ENCODE measurements at places on chromosomes 13 and 19. TPM values are rescaled to one million over a fixed set of nuclear protein-coding genes. Genes with fewer than 3 reads are reported as not detected.

DNA sequence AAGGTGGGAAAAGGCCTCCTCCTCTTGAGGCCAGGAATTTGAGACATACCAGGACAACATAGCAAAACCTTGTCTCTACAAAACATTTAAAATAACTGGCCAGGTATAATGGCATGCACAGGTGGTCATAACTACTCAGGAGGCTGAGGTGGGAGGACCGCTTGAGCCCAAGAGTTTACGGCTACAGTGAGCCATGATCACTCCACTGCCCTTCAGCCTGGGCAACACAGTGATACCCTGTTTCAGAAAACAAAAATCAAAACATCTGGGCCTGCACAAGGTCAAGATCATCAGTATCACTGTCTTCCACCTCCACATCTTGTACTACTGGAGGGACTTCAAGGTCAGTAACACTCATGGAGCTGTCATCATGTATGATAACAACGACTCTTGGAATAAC, 742.7 kb upstream of the GPC6 start:
- no peak overlapping the region for H3K4me3 ChIP-seq
- no peaks in the 10 kb centered on the region for H3K36me3 ChIP-seq
- H3K27ac ChIP-seq: no peak overlapping the region
- no peak for DNase-seq

- H3K27ac ChIP-seq: no peak overlapping the region
- DNase-seq: no peak
- H3K27me3 ChIP-seq: peaks cover 23% of the 10 kb centered on the region
Observed at GRCh38 chr19:30416375-30416774, 44.2 kb downstream of the ZNF536 start.

DNA sequence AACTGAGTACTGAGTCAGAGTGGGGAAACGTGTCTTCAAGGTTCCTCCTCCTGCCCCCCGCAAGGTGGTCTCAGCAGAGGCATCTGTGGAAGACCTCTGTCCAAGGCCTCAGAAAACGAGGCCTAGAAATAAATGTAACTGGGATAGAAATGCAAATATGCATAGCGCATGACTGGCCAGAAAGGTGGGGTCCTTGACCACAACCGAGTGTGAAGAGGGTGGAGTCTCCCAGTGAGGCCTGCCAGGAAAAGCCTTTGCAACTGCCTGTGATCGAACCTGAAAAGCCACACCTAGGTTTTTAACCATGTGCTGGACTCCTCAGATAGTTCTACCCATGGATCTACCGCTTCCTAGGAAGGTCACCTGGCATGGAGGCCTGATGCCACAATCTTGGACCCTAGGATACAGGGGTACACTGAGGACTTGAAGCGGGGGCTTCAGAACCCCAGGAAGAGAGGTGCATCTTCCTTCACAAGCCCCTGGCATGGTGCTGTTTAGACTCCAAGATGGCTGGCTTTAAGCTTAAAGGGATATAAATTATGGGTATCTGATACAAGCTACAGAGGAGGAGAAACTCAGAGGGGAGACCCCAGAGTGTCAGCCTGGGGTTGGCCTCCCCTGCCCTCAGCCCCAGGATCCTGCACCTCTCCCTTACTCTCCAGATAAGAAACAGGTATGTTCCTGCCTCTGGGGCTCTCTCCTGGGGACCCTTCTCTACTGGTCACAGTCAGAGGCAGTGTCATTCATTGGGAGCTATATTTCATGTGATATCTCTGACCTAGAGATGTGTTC, 18.3 kb upstream of the SIGLEC6 start:
- no peak overlapping the region for H3K27ac ChIP-seq
- no peaks in the 10 kb centered on the region for H3K4me1 ChIP-seq
- H3K4me3 ChIP-seq: no peak overlapping the region
- no peaks in the 10 kb centered on the region for H3K36me3 ChIP-seq

GRCh38 chr19:19209372-19209771, 2.4 kb upstream of the NCAN start:
- no peak overlapping the region for H3K4me3 ChIP-seq
- DNase-seq: no peak
- H3K27me3 ChIP-seq: no peaks in the 10 kb centered on the region
- peaks cover 10% of the 10 kb centered on the region for H3K4me1 ChIP-seq

The ICAM4 gene
- not detected for total RNA-seq

The SLC8A2 gene
- total RNA-seq: 0.98 TPM

DNA sequence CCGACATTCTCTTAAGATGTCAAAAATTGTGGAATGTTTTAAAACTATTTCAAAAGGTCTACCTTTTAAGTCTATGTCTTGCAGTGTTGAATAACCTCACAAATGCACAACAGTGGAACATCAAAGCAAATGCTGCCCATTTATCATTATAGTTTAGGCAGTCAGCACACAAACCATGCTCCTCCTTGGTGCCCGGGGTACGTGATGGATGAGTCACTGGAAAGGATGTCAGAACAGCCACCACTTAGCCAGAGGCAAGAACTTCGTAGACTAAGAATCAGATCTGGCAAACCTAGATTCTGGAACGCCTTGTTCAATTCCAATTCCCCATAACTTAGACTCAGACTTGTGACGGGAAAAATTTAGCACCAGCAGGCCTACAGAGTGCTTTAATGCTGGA, 343.6 kb downstream of the FGF9 start:
- H3K4me3 ChIP-seq: no peak overlapping the region
- no peaks in the 10 kb centered on the region for H3K27me3 ChIP-seq
- H3K36me3 ChIP-seq: no peaks in the 10 kb centered on the region
- no peak for DNase-seq
- H3K27ac ChIP-seq: no peak overlapping the region

DNA sequence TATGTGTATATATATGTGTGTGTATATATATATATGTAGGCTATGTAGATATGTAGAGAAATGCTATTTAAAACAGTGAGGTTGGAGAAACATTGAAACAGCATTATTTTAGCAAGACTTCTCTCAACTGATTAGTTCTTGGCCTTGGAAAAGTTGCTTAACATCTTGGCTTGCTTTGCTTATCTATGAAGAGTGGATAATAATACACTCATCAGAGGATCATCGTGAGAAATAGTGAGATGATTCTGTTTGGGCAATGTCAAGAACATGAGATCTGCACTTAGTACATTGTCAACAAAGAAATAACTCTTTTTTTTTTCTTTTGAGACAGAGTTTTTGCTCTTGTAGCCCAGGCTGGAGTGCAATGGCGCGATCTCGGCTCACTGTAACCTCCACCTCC, 128.3 kb downstream of the KLF5 start:
- H3K4me1 ChIP-seq: peaks cover 6% of the 10 kb centered on the region
- no peak overlapping the region for H3K27ac ChIP-seq
- no peak for DNase-seq
- H3K27me3 ChIP-seq: no peaks in the 10 kb centered on the region

GRCh38 chr13:67138970-67139369, 91.2 kb downstream of the PCDH9 start:
- DNase-seq: no peak
- no peak overlapping the region for H3K27ac ChIP-seq
- H3K4me1 ChIP-seq: no peaks in the 10 kb centered on the region
- no peak overlapping the region for H3K4me3 ChIP-seq
- H3K36me3 ChIP-seq: no peaks in the 10 kb centered on the region

GRCh38 chr19:41816761-41817160, 20.4 kb downstream of the CEACAM3 start:
- peaks cover 4% of the 10 kb centered on the region for H3K27me3 ChIP-seq
- no peak for DNase-seq
- H3K36me3 ChIP-seq: no peaks in the 10 kb centered on the region
- no peak overlapping the region for H3K27ac ChIP-seq

The ZNF805 gene
- total RNA-seq: 9.2 TPM

GRCh38 chr19:16609511-16610200, 18.3 kb downstream of the MED26 start:
- H3K4me1 ChIP-seq: peaks cover 20% of the 10 kb centered on the region
- no peak for DNase-seq
- no peak overlapping the region for H3K27ac ChIP-seq

- no peak for DNase-seq
- no peaks in the 10 kb centered on the region for H3K4me1 ChIP-seq
- no peak overlapping the region for H3K27ac ChIP-seq
Observed at GRCh38 chr13:20927596-20928257, 25.2 kb upstream of the XPO4 start.

DNA sequence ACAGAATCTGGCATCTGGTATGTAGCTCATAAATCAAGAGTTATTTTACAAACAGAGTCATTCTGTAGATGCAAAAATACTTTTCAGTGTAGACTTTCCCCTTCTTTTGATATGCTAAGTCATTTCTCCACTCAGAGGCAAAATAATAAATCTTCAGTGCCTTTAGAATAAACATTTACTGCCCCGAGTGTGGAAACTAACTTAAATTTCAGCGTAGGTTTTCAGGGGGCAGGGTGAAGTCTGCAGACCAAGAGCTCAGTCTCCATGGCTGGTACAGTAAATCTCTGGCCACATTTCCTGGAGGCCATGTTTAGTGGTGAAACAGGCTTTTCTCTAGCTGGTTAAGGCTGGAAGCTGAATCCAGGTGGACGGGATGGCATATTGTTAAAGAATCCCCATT, 13.1 kb upstream of the ADPRHL1 start:
- peaks cover 13% of the 10 kb centered on the region for H3K36me3 ChIP-seq
- no peak for DNase-seq
- no peak overlapping the region for H3K4me3 ChIP-seq

GRCh38 chr19:17026706-17027534, at the start of gene CPAMD8:
TSS of gene CPAMD8 (minus strand) at chr19:17026810. CDS start at chr19:17026642, 168 bp downstream.
- peaks cover 31% of the 10 kb centered on the region for H3K4me1 ChIP-seq
- no peaks in the 10 kb centered on the region for H3K27me3 ChIP-seq
- no peak for DNase-seq
- no peak within 1 kb of the TSS for H3K27ac ChIP-seq
- no peaks in the 10 kb centered on the region for H3K36me3 ChIP-seq
- no peak within 1 kb of the TSS for H3K4me3 ChIP-seq

GRCh38 chr13:32911506-32911905, 104.7 kb upstream of the KL start:
- peak; percentile 60 for DNase-seq
- H3K27me3 ChIP-seq: no peaks in the 10 kb centered on the region
- H3K4me3 ChIP-seq: no peak overlapping the region

GRCh38 chr19:14437578-14438140, 4.6 kb downstream of the PKN1 start:
- H3K36me3 ChIP-seq: peaks cover 2% of the 10 kb centered on the region
- no peak overlapping the region for H3K27ac ChIP-seq
- no peak for DNase-seq

- no peak overlapping the region for H3K27ac ChIP-seq
- H3K36me3 ChIP-seq: no peaks in the 10 kb centered on the region
- no peak for DNase-seq
Observed at GRCh38 chr13:113404366-113404722, 40.4 kb upstream of the GRTP1 start.

The BCAM gene
- total RNA-seq: 78.7 TPM

DNA sequence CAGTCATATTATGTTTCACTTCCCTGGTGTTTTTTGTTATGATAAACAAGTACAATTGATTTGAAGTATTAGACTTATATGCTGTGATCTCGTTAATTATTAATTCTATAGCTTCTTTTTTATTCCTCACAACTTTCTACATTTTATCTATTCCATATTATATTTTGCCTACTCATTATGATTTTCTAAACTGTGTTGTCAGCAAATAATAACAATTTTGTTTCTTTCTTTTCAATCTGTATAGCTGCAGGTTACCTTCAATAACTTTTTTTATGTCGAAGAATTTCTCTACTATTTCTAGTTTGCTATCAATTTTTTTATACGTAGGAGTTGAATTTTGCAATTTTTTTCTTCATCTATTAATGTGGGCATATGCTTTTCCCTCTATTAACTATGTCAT, 304.4 kb downstream of the PCDH17 start:
- no peaks in the 10 kb centered on the region for H3K36me3 ChIP-seq
- DNase-seq: no peak
- no peak overlapping the region for H3K27ac ChIP-seq

DNA sequence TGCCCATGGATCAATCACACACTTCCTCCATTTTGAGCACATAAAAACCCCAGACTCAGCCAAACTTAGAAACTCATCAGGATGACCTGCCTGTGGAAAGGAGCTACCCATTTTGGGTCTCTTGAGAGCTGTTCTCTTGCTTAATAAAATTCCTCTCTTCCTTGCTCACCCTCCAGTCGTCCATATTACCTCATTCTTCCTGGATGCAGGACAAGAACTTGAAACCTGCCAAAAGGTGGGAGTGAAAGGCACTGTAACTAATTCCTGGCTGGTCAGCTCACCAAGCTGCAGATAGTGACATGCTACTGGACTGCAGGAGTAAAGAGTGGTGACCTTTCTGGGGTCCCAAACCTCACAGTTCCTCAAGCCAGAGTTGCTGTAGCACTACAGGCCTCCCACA, 20.2 kb downstream of the LIG4 start:
- H3K27me3 ChIP-seq: no peaks in the 10 kb centered on the region
- H3K36me3 ChIP-seq: no peaks in the 10 kb centered on the region
- no peak overlapping the region for H3K4me3 ChIP-seq
- no peaks in the 10 kb centered on the region for H3K4me1 ChIP-seq
- no peak for DNase-seq

DNA sequence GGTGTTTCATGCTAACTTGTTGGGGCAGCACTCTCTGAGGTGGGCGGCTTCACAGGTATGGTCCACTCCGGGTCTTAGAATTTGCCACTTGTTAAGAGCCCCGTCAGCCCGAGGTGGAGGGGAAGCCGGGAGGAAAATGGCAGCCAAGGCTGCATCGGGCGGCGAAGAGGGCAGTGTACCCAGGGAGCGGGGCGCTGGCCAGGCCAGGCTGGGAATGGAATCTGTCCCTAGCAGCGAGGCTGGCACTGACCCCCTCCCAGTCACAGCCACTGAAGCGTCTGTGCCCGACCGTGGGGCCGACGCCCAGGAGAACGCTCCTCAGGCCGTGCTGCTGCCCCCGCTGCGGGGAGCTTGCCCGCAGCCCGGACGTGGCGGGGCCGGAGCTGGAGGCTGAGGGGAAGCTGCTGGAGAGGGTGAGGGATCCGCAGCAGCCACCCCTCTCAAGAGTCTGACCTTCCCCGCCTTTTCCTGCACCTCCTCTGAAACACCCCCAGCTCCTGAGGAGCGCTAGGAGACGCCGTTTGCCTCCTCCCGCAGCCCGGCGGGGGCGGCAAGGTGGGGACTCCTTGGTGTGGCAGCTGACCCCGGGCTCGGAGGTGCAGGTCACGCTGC, 313.8 kb upstream of the SPRY2 start:
- H3K4me1 ChIP-seq: no peaks in the 10 kb centered on the region
- H3K27ac ChIP-seq: no peak overlapping the region
- H3K36me3 ChIP-seq: no peaks in the 10 kb centered on the region
- no peak overlapping the region for H3K4me3 ChIP-seq

GRCh38 chr13:64455124-64455523, 2775.0 kb downstream of the PCDH9 start:
- H3K27me3 ChIP-seq: no peaks in the 10 kb centered on the region
- no peak for DNase-seq
- no peak overlapping the region for H3K4me3 ChIP-seq
- H3K4me1 ChIP-seq: no peaks in the 10 kb centered on the region
- H3K27ac ChIP-seq: no peak overlapping the region

DNA sequence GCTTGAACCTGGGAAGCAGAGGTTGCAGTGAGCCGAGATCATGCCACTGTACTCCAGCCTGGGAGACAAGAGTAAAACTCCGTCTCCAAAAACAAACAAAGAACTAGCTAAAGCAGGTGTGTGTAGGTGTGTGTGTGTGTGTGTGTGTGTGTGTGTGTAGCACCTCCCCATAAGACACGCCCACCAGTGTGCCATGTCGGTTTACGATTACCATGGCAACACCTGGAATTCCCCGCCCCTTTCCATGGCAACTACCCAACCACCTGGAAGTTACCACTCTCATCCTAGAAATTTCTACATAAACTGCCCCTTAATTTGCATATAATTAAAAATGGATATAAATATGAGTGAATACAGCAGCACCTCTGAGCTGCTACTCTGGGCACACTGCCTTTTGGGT, 80.9 kb upstream of the ADGRE5 start:
- H3K4me3 ChIP-seq: no peak overlapping the region
- H3K27ac ChIP-seq: no peak overlapping the region
- H3K4me1 ChIP-seq: peaks cover 7% of the 10 kb centered on the region
- H3K36me3 ChIP-seq: no peaks in the 10 kb centered on the region
- no peaks in the 10 kb centered on the region for H3K27me3 ChIP-seq
- DNase-seq: peak; percentile 55

The ZNF414 gene
- 31.9 TPM for total RNA-seq

The TMEM238 gene
- total RNA-seq: 21.0 TPM
